ENCODE measurements at places on chromosomes 1 and 21.

DNA sequence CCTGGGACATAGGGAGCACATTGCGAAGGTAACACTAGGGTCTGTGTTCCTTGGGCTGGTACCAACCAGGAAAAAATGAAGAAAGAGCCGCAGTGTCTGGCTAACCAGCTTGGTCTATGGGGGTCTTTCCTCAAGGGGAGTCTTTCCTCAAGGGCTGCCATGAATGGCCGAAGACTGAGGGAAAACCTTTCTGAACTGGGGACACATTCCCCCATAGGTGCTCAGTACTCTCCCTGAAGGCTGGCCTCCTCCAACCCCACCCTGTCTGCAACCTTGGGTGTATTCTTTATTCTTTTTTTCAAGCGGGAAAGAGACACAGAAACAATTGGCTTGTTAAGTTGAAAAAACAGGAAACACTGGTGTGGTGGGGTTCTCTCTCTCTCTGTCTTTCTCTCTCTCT, 200.5 kb downstream of the BACH1 start:
- no peak for DNase-seq

DNA sequence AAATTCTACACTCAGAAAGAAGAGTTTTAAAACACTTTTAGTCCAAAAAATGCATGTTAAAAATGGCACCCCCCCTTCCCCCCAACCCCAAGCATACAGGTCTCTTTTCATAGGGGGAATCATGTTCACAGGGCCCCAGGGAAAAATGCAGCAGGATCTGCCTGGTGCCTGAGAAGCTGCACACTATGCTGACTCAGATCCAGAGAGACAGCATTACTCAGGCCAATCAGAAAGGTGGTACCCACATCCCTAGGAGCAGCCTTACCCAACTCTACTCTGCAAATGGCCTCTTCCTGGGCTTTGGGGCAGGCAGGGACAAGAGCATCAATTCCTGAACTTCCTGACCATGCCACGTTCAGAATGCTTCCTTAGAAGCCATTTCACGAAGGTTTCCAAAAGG, 119.0 kb downstream of the HIVEP3 start:
- DNase-seq = no peak

GRCh38 chr1:67342076-67342890, 34.6 kb downstream of the IL12RB2 start:
- no peak for DNase-seq

GRCh38 chr1:229229137-229229720, 41.7 kb upstream of the RAB4A start:
- no peak for DNase-seq

DNA sequence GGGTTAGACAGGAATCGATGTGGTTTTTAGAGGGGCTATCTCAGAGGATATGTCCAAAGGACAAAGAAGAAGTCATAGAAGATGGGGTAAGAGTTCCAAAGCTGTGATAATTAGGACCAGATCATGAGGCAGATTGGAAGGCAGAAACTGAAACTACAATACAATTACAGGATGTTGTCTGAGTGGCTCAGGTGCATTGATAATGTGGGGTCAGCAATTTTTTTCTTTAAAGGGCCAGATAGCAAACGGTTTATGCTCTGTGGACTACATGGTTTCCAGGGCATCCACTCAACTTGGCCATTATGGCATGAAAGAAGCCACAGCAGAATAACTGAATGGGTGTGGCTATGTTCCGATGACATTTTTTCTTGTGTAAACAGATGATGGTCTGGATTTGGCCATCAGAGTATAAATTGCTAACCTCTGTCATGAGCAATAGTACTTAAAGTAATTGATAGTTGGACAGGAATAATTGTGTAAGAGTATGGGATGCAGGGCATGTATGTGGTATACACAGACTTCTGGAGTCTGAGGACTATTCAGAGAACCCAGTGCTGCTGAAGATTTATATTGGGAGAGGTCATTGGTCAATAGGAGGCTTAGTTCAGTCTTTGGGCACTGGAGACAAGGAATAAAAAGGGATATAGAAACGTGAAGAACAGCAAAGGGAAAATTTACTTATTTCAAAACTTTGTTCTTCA, 198.4 kb upstream of the ADGRL4 start:
- no peak for DNase-seq

DNA sequence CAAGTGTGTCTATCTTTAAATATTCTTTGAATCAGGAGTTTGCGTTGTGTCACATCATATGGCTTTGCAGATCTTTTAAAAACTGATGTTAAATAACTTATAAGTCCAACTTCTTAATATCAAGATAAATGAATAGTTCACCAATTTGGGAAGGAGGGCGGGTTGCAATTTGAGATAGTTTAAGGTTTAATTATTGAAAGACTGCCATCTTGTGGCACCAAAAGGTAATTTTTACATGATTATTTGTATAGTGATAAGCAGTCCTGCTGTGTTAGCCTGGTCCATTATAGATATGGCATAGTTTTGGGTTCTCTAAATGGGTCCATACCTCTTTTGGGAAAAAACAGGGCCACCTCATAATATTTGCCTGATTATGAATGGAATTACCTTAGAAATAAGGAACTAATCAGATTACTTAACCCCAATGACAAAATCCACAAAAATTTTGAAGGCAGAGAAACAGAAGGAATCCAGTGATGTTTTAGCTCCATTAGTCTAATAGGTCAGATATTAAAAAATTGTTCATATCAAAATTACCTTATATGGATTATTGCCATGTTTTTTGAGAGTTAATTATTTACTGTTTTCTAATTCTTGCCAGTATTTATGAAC, 64.3 kb downstream of the PRKAA2 start:
- DNase-seq = no peak

DNA sequence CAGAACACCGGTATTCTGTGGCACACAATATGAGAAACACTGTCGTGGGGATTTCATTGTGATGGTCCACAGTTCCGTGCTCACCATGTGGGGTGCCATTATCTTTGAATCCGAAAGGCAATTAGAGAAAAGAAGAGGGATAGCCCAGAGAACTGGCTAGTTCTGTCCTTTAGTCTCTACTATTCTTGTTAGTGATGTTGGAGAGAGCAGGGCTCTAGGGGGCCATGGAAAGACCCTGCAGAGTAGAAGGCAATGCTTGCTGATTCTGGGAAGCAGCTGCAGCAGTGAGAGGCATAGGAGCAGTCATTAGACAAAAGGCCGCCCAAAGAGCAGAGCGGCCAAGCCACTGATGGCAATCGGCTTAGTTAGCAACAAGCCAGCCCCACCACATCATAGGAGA, 146.3 kb downstream of the TSEN15 start:
- DNase-seq = no peak

DNA sequence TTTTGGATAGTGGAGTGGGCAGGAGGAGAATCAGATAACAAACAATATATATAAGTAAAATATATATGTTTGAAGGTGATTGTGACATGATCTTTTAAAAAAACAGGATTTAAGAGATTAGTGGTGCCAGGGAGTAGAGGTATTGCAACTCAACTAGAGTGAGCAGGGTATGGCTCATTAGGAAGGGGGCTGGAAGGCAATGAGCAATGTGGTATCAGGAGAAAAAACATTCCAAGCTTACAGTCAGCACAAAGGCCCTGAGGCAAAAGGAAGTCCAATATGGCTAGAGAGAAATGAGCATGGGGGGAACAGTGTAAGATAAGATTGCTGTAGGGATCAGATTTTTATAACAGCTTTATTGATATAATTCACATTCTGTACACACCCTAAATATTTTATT, 5.3 kb upstream of the GADD45A start:
- DNase-seq = no peak

- no peak for DNase-seq
Measured at GRCh38 chr1:6011161-6011945, 19.1 kb upstream of the NPHP4 start.

DNA sequence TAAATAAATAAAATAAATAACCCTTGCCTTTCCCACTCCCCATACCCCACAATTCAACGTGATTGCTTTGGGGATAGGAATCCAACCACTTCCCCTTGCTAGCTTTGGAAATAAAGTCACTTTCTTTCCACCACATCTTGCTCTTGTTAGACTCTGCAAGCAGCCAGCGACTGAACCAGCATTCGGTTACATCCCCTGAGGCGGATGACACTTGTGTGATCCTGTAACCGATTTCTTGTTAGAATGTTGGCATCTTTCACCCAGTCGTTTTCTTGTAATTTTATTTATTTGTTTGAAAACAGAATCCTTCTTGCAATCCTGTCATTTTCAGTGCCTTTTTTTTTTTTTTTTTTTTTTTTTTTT, 1.6 kb upstream of the IFNGR2 start:
- no peak for DNase-seq

GRCh38 chr1:91741301-91741700, 144.7 kb downstream of the TGFBR3 start:
- no peak for DNase-seq

DNA sequence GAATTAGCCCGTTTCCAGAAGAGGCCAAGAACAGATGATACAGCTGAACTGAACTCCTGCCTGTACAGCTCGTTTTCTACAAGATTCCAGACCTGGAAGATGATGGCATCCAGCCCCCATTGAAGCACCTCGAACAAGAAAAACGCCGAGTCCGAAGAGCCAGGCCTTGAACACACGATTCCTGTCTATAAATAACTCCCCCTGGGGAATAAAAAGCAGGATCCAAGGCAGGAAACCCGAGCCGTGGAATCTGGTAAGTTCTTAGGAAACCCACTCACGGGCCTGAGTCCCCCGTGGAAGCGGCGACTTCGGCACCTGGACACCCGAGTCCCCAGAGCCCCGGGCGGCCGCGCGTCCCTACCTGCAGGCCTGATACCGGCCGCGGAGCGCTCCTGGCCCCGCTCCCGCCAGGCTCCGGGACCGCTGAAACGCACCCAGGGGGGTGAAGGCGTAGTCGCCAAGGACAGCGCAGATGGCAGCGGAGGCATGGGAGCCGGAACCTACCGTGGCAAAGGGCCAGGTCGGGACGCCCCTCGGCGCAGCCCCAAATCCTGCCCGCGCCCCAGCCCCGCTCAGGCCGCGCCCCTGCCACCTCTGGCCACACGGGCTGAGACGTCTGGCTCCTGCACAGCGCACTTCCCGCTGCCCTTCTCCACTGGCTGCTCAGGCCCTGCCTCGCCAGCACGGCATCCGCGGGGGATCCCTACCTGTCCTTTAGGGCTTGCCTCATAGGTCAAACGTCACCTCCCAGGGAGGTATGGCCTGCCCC, 14.0 kb upstream of the HLCS start:
- no peak for DNase-seq

DNA sequence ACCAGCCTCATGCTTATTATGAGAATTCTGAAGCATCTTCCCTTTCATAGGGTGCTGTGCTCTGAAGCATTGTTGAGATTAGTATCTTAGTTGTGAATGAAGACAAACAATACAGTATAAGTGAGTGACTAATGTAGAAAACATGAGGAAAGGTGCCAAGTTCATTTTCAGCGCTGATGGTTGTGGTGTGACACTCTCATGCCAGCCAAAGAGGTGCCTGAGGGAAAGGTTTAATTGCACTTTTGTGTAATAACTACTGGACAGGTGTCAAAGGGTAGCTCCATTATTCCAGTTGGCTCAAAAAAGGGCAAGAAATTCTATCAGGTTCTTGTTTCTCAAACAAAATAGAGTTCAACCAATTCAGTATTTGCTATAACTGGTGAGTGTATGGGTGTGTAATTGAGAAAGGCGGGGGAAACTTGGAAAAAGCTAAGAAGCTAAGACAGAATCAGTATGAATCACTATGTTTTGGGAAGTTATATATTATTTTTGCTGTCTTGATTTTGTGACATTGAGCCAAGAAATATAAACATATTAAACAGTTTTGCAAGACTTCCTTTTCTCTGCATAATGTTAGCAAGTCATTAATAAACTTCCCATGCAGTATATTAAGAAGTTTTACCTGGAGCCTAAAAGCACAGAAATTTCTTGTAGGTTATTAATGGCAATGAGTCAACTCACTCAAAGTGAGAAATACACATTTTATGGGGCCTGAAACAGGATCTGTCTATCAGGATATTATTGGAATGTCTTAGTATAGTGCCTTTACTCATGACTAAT, 31.8 kb downstream of the KCNK2 start:
- DNase-seq = no peak

DNA sequence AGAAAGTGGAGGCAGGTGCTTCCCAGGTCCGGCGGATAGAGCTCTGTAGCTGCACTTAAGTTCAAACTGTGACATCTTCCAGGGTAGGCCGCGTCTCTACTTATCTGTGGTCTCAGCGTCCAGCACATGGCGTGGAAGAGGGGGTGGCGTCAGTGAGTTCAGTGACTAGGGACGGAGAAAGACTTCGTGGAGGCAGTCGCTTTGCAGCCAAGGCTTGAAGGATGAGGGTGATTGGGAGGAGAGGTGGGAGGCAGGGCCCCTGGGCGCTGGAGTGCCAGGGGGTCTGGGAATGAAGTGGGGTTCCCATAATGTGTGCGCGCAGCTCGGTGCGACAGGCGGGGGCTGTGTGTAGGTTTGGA, 444 bp upstream of the AGO1 start:
- DNase-seq = no peak

DNA sequence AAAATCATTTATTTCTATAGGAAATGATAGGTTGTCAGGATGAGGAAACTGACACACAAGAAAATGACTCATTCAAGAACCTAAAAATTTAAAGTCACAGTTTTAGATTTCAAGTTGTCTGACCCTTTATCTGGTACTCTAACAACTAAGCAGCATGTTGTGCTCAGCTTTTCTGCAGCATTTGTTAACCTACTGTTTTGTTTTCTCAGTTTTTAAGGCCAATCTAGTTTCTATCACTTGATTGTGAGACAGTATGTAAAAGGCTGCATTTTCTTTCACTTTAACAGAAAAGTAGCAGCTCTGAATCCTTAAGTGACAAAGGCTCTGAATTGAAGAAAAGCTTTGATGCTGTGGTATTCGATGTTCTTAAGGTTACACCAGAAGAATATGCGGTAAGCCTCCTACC, 59.1 kb downstream of the RALGPS2 start:
- no peak for DNase-seq

Data from stimulated activated CD4-positive, alpha-beta T cell treated with anti-CD3 and anti-CD28 coated beads, Interleukin-4, amount 100 ng/mL, for 48 hours (primary cell).